Activated CD4-positive, alpha-beta memory T cell treated with anti-CD3 and anti-CD28 coated beads, Interleukin-2, amount 10 ng/mL, durations not matched to agents 7 days and 5 days (primary cell): ENCODE measurements at places on chromosomes 7 and 10.
A peak's percentile ranks its signal among the peaks of the same experiment; 100 is the strongest.

GRCh38 chr10:60032723-60033122 is 126.4 kb upstream of the CCDC6 start:
- peak; percentile 45 for DNase-seq

DNA sequence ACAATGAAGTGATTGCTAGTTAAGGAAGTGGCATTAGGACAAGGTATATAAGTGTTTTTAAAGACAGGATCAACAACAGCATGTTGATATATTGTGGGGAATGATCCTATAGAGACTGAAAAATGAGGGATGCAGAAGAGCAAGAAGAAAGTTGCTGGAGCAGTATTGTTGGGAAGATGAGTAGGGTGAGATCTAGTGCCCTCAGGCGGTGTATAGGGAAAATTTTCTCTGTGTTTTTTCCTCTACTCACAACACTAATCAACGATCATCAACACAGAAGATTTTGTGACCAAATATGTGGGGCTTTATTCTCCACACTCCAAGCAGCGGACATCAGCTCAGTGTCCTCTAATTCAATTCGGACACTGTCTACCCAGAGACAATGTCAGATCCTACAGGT is 9.6 kb upstream of the PTTG1IP2 start:
- DNase-seq: no peak

GRCh38 chr10:43905512-43906236 is 257.0 kb upstream of the ZNF32 start:
- DNase-seq: no peak

DNA sequence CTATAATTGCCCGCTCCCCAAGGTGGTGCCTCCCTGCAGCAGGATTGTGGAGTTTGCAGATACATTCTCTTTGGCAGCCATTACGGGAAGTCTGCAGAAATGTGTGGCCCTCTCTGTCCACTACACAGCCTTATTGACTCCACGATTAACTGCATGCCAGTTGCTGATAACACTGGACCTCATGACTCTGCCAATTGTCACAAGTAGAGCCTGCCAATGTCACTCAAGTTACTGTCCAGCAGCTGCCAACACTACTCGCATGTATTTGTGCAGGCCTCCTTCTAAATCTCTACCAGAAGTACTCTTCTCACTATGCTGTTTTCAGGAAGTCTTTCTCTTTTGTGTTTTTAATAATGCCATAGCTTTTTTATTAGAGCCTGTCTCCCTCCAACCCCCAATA is 128.8 kb downstream of the PPP1R3A start:
- DNase-seq: no peak

GRCh38 chr7:2399848-2400587 is 3.4 kb upstream of the CHST12 start:
- peak; percentile 54 for DNase-seq

DNA sequence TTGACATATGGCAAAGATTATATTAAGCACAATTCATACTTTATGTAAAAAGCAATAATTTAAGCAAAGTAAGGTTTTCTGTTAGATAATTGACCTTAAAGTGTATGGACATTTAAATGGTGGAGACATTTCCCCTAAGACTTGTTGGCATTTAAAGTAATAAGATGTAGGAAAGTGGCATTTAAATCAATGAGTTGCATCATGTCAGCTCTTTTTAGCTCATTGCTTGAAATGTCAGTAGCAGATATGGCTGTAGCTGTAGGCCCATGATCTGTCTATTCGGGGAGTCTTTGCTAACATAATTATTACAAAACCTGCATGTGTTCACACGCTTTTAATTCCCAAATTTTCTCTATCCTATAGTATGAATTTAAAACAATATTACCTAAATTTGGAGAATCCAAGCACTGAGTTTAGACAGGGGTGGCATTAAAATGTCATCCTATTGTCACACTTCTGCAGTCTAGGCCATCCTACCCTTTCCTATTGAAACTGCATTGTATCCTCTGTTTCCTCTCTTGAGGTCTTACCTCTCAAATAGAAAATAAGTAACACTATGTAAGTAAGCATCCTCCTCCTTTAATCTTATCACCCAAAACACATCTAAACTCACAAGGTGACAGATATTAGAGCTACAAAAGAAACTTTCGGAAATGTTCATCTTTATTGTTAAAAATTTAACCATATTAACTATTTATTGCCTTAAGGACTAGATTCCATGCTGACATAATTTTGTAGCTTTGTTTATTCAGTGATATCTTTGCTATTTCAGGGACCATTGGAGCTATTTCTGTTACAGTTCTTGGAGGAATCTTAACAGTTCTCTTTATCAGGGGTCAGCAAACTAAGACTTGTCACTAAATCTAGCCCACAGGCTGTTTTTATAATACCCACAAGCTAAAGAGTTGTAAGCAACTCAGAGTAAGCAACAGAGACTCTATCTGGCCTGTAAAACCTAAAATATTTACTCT is 91.2 kb downstream of the LCOR start:
- DNase-seq: no peak

GRCh38 chr7:105751054-105751453 is 125.3 kb downstream of the ATXN7L1 start:
- DNase-seq: no peak

- no peak for DNase-seq
These were observed 49.8 kb upstream of the RAPGEF5 start for GRCh38 chr7:22406715-22407114.

DNA sequence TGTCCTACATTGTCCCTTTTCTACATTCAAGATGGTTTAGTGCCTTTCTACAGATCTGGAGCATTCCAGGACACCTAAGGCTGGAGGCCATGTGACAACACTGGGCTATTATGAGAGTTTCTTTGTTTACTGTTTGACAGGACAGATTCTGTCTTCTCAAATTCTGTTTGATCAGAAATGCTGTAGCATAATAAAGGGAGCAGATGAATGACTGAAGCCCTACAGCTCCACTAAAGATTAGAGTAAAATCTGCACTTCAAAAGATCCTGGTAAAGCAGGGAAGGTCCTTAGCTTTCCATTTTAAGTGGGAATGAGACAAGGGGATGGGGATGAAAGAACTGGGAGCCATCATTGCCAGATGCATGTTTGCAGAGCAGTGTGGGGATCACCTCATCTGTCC is 38.4 kb downstream of the TMEM229A start:
- no peak for DNase-seq

DNA sequence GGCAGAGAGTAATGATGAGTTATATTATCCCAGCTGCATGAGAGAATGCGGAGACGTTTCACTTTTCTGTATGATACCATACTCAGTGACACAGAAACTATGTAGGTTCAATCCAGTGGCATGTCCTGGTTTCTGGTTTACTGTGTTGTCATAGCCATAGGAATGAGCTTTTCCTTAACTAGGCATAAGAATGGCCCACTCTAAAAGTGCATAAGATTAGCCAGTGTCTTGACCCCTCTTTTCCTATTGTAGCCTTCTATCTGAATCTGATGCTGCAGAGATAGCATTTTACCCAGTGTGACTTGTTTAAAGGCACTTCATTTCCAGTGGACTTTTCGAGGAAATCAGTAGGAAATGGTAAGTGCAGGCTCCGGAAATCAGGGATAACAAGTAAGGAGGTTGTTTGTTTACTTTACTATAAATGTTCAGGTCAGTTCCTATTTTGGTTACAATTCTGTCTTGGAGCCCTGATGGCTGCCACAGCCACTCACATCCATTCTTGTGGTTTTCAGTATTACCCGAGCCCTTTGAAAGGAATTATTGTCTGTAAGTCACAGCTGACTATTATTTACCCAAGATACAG is 70.5 kb downstream of the SEMA3A start:
- DNase-seq: no peak
